RWPE2 (cell line): ENCODE measurements at places on chromosomes 2 and 18.

DNA sequence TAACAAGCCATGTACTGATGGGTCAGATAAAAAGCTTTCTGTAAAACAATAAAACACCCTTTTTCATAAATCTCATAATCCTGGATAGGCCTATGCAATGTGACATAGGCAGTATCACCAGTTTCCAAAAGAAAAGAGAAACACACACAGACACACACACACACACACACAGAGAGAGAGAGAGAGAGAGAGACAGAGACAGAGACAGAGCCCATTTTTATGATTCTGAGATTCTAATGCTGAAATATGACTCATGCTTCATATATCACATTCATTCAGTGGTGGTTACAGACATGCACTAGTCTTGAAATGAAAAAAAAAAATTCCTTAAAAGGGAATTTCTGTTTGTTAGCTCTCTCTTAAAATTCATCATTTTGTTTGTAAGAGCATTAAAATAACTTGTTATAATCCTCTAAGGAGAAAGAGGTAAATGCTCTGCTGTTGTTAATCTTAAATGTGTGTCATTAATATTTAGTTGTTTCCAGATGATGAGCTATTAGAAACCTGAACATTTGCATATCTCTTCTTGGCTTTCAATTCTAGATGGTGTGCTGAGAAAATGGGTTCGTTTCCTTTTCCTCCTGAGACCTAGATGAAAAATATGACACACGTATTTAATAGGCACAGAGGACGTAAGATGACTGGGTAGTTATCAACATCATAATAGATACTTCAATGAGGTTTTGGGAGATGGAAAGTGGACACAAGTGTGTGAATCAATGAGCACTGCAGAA is 1598.7 kb upstream of the ACVR2A start:
- DNase-seq, result no peak

- no peak for DNase-seq
These were observed 202.7 kb downstream of the CYRIA start for GRCh38 chr2:16462958-16463357.

DNA sequence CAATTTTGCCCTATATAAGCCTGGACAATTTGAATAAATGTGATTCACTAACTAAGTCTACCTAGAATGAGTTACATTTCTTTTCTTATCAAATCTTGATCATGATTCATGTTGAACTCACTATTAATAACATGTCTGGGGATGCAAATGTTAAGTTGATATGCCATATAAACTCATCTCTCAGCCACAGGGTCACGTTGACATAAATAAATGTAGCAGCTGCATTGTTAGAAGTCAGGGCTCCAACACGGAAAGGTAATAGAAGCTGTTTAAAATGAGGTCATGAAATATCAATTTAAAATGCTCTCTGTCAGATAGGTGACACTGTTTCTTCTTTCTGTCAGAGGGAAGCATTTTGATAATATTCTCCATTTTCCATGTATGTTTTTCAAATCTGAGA is 521.9 kb downstream of the CCDC85A start:
- DNase-seq, result no peak

DNA sequence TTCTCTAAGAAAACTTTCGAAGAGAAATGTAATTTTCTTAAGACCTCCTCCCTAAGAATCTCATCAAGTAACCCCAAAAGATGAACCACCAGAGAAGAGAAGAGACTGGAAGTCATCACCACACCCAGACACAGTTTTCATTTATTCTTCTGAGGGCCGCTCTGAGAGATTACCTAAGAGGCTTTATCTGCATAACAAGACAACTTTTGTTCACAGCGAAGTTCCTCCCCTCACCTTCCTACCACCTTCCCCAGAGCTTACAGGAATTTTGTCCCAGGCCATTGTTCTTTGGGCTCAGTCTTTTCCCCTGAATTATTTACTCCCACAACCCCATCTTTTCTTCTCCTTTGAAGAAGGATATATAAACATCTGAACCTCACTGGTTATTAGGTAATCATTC is 92.8 kb downstream of the AKAIN1 start:
- no peak for DNase-seq

DNA sequence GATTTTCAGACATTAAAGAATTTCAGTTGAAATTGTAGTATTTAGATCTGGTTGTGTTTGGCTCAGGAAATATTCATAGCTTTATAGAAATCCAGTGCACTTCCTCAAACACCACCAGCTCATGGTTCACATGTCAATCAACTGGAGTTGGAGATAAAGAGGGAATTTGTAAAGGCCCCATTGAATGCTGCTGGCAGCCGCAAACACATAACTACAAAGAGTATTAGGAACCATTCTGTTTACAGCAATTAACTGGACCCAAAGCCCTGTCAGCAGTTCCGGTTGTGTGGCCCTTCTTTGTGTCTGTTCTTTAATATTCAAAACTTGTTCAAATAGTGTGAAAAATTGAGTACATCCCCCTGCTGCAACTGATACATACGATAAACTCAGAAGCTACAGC is 107.4 kb upstream of the LRRTM4 start:
- no peak for DNase-seq
